ENCODE measurements at places on chromosomes 6 and 20.

DNA sequence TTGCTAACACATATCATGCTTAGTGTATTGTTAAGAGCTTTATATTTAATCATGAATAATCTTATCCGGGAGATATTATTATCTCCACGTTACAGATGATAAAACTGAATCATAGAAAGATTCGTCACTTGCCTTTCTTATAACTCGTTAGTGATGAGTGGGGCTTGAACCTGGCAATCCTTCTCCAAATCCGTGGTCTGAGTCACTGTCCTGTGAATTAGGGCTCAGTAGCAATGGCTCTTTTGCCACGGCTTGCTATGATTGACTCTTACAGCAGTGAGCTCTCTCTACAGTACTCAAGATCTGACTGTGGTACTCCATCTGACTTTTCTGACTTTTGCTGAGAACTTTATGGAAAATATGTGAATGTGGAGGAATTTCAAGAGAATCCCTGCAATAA, 246.9 kb downstream of the PACRG start:
- no peak for DNase-seq

GRCh38 chr20:46965477-46965876, 70.8 kb downstream of the EYA2 start:
- no peak for DNase-seq

GRCh38 chr6:151399679-151400078, 8.3 kb upstream of the ZBTB2 start:
- DNase-seq: no peak

- no peak for DNase-seq
These were observed 39.2 kb downstream of the MUC22 start for GRCh38 chr6:31049518-31049917.

DNA sequence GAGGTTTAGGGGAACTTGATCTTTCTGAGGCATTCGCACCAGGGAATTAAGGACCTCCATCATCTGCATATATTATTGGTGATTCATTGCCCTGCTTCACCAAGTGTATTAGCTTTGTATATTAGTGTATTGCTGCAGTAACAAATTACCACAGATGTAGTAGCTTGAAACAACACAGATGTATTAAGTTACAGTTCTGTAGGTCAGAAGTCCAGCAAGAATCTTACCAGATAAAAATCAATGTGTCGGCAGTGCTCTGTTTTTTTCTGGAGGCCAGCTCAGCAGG, 65.8 kb downstream of the HMGN3 start:
- DNase-seq: no peak
